ENCODE measurements at places on chromosomes 5 and 9. TPM values are rescaled to one million over a fixed set of nuclear protein-coding genes. Genes with fewer than 3 reads are reported as not detected.

Gene PCDHB12
- 11.8 TPM for total RNA-seq

Gene EPB41L4A
- total RNA-seq, result 10.6 TPM

Gene CCDC152
- total RNA-seq, result 3.1 TPM

Gene MYORG
- 6.9 TPM for total RNA-seq

Gene IL31RA
- not detected for total RNA-seq

Gene SPINK4
- not detected for total RNA-seq

GRCh38 chr9:134898319-134898718, 17.7 kb downstream of the FCN2 start:
- H3K4me3 ChIP-seq, result no peak overlapping the region
- H3K27me3 ChIP-seq, result no peaks in the 10 kb centered on the region
- no peaks in the 10 kb centered on the region for H3K36me3 ChIP-seq

GRCh38 chr5:147481376-147481775, 28.5 kb downstream of the DPYSL3 start:
- H3K4me1 ChIP-seq, result peaks cover 44% of the 10 kb centered on the region
- no peak overlapping the region for H3K4me3 ChIP-seq
- no peak for DNase-seq

- no peaks in the 10 kb centered on the region for H3K36me3 ChIP-seq
- H3K4me1 ChIP-seq, result peaks cover 58% of the 10 kb centered on the region
- H3K4me3 ChIP-seq, result no peak overlapping the region
- peak overlapping the region; percentile 41 for H3K27ac ChIP-seq
Observed at GRCh38 chr5:139693676-139694364, 45.7 kb downstream of the CXXC5 start.

- H3K4me3 ChIP-seq, result no peak overlapping the region
- DNase-seq, result no peak
- no peaks in the 10 kb centered on the region for H3K27me3 ChIP-seq
- H3K27ac ChIP-seq, result no peak overlapping the region
- no peaks in the 10 kb centered on the region for H3K36me3 ChIP-seq
Observed at GRCh38 chr9:137438591-137439157, 2.5 kb downstream of the ENTPD8 start.

DNA sequence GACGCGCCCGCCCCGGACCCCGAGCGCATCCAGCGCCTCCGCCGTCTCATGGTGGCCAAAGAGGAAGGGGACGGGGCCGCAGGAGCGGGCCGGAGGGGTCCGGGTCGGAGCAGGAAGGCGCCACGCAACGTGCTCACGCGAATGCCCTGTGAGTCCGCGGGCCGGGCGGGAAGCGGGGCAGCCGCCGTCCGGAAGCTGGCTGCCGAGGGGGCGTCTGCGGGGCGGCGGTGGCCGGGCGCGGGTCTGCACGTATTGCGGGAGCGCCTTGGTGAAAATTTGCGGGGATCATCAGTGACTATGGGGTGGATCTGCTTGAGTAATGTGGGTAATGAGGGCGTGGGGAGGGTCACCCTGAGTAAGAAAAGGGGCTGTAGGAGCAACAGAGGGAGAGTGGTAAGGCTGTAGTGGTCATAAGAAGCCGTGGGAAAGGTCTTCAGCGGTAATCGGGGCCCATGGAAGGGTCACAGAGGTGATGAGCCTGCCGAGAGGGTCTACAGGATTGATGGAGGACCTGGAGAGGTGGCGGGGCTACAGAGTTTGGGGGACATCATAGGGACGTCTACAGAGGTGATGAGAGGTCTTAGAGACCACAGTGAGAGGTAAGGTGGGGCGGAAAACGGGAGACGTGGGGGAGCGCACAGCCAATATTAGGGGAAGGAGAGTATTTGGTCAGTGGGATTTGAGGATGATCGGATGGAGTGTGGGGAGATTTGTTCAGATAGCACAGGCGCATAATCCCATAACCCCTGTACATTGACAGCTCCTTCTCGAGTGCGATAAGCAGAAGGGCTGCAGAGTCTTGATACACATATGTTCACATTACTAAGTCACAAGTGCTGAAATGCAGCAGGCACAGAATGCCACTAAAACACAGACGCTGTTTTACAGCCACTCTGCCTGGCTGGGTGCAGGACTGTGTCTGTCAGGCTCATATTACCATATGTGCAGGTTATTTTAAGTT, 819 bp downstream of the LSM11 start:
- H3K27me3 ChIP-seq, result no peaks in the 10 kb centered on the region
- no peak overlapping the region for H3K27ac ChIP-seq
- H3K4me1 ChIP-seq, result peaks cover 20% of the 10 kb centered on the region
- peak overlapping the region; percentile 53 for H3K4me3 ChIP-seq

DNA sequence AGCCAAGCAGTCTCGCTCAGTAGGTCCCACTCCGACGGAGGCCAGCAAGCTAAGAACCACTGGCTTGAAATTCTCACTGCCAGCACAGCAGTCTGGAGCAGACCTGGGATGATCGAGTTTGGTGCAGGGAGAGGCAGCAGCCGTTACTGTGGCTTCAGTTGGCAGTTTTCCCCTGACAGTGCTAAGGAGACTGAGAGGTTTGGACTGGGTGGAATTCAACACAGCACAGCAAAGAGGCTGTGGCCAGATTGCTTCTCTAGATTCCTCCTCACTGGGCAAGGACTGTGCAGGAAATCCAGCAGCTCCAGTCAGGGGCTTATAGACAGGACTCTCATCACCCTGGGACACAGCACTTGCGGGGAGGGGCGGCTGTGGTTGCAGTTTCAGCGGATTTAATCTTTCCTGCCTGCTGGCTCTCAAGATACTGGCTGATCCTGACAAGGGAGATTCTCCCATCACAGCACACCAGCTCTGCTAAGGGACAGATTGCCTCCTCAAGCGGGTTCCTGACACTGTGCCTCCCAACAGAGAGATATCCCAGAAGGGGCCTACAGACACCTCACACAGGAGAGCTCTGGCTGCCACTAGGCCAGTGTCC, 122.1 kb downstream of the YIPF5 start:
- H3K27me3 ChIP-seq, result no peaks in the 10 kb centered on the region
- DNase-seq, result no peak
- no peak overlapping the region for H3K4me3 ChIP-seq
- no peaks in the 10 kb centered on the region for H3K4me1 ChIP-seq
- no peaks in the 10 kb centered on the region for H3K36me3 ChIP-seq

DNA sequence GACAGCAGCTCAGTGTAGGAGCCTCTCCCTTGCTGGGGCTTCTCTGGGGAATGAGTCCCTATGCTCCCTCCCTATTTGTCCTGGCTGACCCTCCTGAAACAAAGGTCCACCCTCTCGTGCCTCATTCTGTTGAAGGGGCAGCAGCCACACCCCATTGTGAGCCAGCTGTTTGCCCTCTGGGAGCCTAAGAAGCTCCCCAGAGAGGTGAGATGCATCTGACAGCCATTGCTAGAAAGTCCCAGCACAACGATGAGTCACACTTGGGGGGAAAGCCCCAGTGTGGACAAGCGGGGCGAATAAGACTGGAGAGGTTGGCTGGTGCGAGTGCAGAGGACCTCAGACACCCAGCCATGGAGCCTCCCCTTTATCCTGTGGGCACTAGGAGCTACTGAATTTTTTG, 101.4 kb downstream of the PPARGC1B start:
- no peak overlapping the region for H3K27ac ChIP-seq
- no peak overlapping the region for H3K4me3 ChIP-seq
- DNase-seq, result no peak
- H3K36me3 ChIP-seq, result no peaks in the 10 kb centered on the region
- no peaks in the 10 kb centered on the region for H3K27me3 ChIP-seq

GRCh38 chr5:109844695-109845094, 155.0 kb downstream of the MAN2A1 start:
- no peak for DNase-seq
- H3K27me3 ChIP-seq, result no peaks in the 10 kb centered on the region
- H3K4me1 ChIP-seq, result no peaks in the 10 kb centered on the region
- H3K36me3 ChIP-seq, result peaks cover 59% of the 10 kb centered on the region
